Dermis lymphatic vessel endothelial cell (primary cell): ENCODE measurements at places on chromosomes 1 and 21. TPM values are rescaled to one million over a fixed set of nuclear protein-coding genes. Genes with fewer than 3 reads are reported as not detected.

The CYP4A22 gene
- not detected in 2 replicates for total RNA-seq

The ZMYND12 gene
- total RNA-seq = 0.43 and 0.60 TPM in 2 replicates

The DIPK1A gene
- 0.17 and 0.33 TPM in 2 replicates for total RNA-seq

The SPRR2F gene
- not detected in 2 replicates for total RNA-seq

The TMCC2 gene
- total RNA-seq = 0.33 and 0.43 TPM in 2 replicates

The APH1A gene
- 146 and 168 TPM in 2 replicates for total RNA-seq

The LORICRIN gene
- not detected in 2 replicates for total RNA-seq

The TMIGD3 gene
- not detected in 2 replicates for total RNA-seq

The ABCA4 gene
- 35.5 and 345 TPM in 2 replicates for total RNA-seq

The KPRP gene
- not detected in 2 replicates for total RNA-seq
